Fibroblast of lung (primary cell): ENCODE measurements at places on chromosomes 3 and 15. TPM values are rescaled to one million over a fixed set of nuclear protein-coding genes. Genes with fewer than 3 reads are reported as not detected.

GRCh38 chr3:84487296-84487695 is 471.5 kb upstream of the CADM2 start:
- H3K36me3 ChIP-seq, result no peaks in the 10 kb centered on the region
- H3K27ac ChIP-seq, result no peak overlapping the region
- no peak overlapping the region for H3K4me3 ChIP-seq
- DNase-seq, result no peak

Gene CXCR6
- total RNA-seq, result not detected in 2 replicates

GRCh38 chr15:37773111-37773860 is 161.2 kb upstream of the TMCO5A start:
- H3K27me3 ChIP-seq, result no peaks in the 10 kb centered on the region
- H3K4me3 ChIP-seq, result no peak overlapping the region
- H3K4me1 ChIP-seq, result peaks cover 3% of the 10 kb centered on the region

DNA sequence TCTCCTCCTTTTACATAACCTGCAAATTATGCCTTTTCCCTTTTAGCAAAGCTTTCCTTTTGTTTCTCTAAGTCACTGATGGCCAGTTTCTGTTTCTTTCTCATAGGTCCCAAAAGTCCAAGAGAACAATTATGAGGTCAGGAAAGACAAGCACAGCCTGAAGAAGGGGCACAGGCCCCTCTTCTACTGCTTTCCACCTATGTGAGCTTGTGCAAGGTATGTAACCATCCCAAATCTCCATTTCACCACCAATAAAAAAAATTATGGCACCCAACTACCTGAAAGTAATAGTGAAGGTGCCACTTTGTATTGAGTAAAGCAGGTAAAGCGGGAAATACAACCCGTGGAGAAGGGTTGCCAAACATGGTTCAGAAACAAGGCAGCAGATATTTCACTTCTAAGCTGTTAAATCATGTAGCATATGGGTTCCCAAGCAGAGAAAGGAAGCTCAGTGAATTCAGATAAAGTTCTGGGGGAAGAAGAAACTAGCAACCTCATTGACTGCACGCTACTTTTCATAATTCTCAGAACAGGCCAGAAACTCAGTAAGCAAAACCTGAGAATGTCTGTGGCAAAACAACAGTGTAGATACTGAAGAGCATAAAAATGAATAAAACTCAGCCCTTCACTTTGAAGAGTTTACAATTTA is 4.2 kb downstream of the PLOD2 start:
- H3K27me3 ChIP-seq, result no peaks in the 10 kb centered on the region
- no peak for DNase-seq
- H3K27ac ChIP-seq, result no peak overlapping the region

- H3K4me3 ChIP-seq, result no peak overlapping the region
- DNase-seq, result no peak
- no peaks in the 10 kb centered on the region for H3K27me3 ChIP-seq
- no peak overlapping the region for H3K27ac ChIP-seq
- no peaks in the 10 kb centered on the region for H3K36me3 ChIP-seq
These were observed 9.1 kb downstream of the ADAMTS17 start for GRCh38 chr15:100332721-100333120.

GRCh38 chr3:44001072-44001471 is 240.6 kb upstream of the TOPAZ1 start:
- peaks cover 3% of the 10 kb centered on the region for H3K4me1 ChIP-seq
- no peak overlapping the region for H3K27ac ChIP-seq
- H3K27me3 ChIP-seq, result peaks cover 16% of the 10 kb centered on the region

DNA sequence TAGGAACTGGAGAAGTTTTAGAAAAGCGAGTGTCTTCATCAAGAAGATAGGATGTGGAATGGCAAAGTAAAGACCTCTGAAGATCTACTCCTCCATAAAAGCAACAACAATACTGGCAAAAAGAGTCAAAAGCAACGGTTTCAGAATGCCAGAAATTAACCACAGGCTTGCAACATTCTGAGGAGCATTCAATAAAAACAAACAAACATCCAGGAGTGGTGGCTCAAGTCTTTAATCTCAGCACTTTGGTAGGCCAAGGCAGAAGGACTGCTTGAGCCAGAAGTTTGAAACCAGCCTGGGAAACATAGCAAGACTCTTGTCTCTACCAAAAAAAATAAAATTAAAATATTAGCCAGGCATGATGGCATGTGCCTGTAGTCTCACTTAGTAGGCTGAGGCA is 143.2 kb upstream of the HACD2 start:
- H3K36me3 ChIP-seq, result peaks cover 9% of the 10 kb centered on the region
- H3K27ac ChIP-seq, result no peak overlapping the region
- peak; percentile 60 for DNase-seq

Gene RFTN1
- 26.7 and 35.5 TPM in 2 replicates for total RNA-seq

- peak; percentile 83 for DNase-seq
- peaks cover 5% of the 10 kb centered on the region for H3K4me1 ChIP-seq
- H3K4me3 ChIP-seq, result peak within 1 kb of the TSS; percentile 74
- H3K36me3 ChIP-seq, result no peaks in the 10 kb centered on the region
These were observed at the start of gene PRTG for GRCh38 chr15:55742927-55743728. PRTG (minus strand) TSS chr15:55743152; CDS start chr15:55742931, 221 bp downstream.

- DNase-seq, result no peak
- peaks cover 33% of the 10 kb centered on the region for H3K27me3 ChIP-seq
- H3K4me3 ChIP-seq, result peak overlapping the region; percentile 66
These were observed 1.1 kb downstream of the BAHD1 start for GRCh38 chr15:40441565-40442531.

Gene CHRD
- total RNA-seq, result 1.3 and 4.8 TPM in 2 replicates

Gene SPRED1
- total RNA-seq, result 31.6 and 39.0 TPM in 2 replicates

Gene DLL4
- total RNA-seq, result under 0.01 TPM in 2 replicates

DNA sequence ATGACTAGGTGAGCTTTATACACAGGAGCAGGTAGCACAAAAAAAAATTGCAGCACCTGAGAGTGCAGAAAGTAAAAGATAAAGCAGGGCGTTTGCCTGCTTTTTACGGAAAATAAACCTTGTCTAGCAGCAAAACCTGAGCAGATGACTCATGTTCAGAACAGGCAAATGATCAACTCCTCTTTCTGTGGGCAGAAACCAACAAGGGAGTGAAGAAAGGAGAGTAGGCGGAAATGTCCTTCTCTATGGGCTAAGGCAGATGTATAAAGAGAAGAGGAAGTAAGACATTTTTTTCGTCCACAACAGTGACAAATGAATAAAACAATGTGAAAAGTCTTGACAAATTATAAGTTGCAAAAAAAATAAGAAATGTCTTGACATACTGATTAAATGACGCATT is 24.5 kb upstream of the GMNC start:
- H3K27ac ChIP-seq, result no peak overlapping the region
- no peak for DNase-seq
- no peaks in the 10 kb centered on the region for H3K4me1 ChIP-seq
- no peaks in the 10 kb centered on the region for H3K27me3 ChIP-seq

DNA sequence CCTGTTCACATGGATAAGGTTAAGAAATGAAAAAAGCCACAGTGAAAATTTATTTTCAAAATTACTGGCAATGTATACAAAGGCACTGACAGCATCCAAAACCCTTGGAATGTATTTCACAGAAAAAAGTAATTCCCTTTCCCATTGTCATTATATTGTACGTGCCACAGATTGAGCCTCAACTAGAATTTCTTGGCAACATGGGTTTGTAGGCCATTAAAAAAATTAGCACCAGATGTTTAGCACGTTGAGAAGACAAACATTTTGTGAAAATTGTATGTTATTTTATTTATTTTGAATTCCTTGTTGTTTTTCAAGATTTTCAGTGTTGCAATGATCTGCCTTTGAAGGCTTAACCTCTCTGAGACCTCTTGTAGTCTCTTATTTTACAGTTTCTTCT is 76.3 kb upstream of the EPHB3 start:
- no peak for DNase-seq
- H3K4me1 ChIP-seq, result no peaks in the 10 kb centered on the region
- no peak overlapping the region for H3K4me3 ChIP-seq
- H3K27me3 ChIP-seq, result peaks cover 25% of the 10 kb centered on the region
- H3K36me3 ChIP-seq, result no peaks in the 10 kb centered on the region

- no peak overlapping the region for H3K27ac ChIP-seq
- DNase-seq, result no peak
- peaks cover 3% of the 10 kb centered on the region for H3K4me1 ChIP-seq
These were observed 193.9 kb downstream of the XXYLT1 start for GRCh38 chr3:195076981-195077610.

Gene TMEM108
- total RNA-seq, result under 0.01 and 0.17 TPM in 2 replicates

DNA sequence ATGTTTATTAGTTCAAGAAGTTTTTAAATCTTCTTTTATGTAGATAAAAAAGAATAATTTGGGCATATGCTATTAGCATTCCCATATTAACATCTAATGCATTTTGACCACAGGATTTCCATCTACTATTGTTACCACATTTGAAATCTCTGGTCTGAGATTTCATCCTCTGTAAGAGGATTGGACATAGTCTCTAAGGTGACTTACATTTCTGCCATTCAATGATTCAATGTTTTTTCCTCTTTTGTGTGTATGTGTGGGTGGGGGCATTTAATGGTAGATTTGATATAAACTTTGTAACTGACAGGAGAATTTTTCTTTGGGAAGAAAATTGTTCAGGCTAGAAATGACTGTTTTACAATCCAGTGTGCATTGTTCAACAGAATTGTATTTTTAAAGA is 307.3 kb upstream of the RBMS3 start:
- no peak overlapping the region for H3K4me3 ChIP-seq
- no peaks in the 10 kb centered on the region for H3K27me3 ChIP-seq
- no peak overlapping the region for H3K27ac ChIP-seq
- H3K4me1 ChIP-seq, result no peaks in the 10 kb centered on the region
- DNase-seq, result peak; percentile 5

Gene DLEC1
- total RNA-seq, result under 0.01 TPM in 2 replicates

DNA sequence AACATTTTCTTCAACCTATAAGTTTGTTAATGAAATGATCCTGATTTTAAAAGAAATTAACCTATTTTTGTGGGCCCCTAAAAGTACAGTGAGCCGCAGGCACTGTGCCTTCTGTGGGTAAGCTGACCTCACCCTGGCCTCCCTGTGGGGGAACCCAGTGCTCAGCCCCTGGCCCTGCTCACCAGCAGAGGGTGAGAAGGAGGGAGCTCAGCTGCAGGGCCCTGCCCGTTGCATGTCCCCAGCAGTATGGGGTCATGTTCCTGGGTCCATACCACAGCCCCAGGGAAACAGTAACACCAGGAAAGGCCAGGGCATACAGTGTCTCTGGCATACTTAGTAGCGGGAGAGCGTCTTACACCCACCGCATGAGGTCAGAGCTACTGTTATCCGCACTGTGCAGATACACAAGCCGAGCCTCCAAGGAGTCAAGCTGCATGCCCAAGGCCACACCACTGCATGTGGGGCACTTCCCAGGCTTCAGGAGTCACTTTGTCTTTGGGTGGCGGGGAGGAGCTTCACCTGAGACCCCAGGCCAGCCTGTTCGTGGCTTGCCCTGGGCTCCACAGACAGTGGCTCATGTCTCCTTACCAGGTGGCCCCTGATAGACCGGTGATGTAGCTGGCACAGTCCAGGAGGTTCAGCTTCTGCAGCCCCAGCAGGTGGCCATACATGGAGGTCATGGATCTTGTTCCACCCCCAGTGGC is 22.6 kb upstream of the EHD4 start:
- no peaks in the 10 kb centered on the region for H3K4me1 ChIP-seq
- H3K27ac ChIP-seq, result no peak overlapping the region
- H3K4me3 ChIP-seq, result no peak overlapping the region

DNA sequence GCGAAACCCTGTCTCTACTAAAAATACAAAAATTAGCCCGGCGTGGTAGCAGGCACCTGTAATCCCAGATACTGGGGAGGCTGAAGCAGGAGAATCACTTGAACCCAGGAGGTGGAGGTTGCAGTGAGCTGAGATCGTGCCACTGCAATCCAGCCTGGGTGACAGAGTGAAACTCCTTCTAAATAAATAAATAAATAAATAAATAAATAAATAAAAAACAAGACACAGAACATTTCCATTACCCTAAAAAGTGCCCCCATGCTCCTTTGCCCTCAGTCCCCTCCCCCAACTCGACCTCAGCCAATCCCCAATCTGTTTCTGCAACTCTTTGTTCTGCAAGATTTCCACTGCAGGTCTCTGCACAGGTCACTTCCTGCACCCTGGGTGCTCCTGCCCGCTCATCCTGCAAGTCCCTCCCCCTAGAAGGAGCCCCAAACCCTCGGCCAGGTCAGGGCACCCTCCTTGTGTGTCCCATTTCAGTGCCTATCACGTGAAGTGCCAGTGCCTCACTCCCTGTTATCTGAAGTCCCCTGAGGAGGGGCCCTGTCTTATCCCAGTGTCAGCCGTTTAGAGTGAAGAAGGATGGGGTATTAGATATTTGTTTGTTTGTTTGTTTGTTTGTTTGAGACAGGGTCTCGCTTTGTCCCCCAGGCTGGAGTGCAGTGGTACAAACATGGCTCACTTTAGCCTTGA is 1.1 kb downstream of the FAM240A start:
- no peak for DNase-seq
- H3K27me3 ChIP-seq, result peaks cover 6% of the 10 kb centered on the region
- H3K4me1 ChIP-seq, result no peaks in the 10 kb centered on the region
- no peak overlapping the region for H3K27ac ChIP-seq
- H3K4me3 ChIP-seq, result no peak overlapping the region
- H3K36me3 ChIP-seq, result no peaks in the 10 kb centered on the region

Gene GTPBP8
- 31.4 and 40.1 TPM in 2 replicates for total RNA-seq

DNA sequence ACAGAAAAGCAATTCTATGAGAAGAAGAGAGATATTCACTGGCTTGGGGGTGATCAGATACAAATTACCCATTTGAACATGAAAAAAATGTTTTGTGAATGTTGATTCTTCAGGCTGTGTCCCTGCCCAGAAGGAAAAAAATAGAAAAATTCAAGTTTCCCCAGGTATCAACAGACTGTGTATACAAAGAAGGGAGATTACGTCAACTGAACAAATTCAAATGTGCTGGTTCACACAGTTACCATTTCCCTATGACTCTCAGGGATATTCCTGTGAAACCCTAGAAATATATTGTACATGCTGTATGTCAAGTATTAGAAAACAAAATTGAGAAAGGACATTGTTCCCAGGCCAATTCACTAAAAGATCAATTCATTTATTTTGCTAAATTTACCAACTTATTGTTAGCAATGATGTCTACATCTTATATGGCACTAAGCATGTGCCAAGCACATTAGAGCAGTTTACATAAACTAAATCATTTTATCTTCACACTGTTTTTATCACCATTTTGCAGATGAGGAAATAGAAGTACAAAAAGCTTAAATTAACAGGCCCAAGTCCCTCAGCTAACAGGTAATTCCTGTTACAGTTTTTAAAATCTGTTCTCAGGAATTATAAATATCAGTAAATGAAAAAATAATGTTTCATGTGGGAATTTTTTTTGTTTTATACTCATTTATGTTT is 306.7 kb upstream of the ROBO2 start:
- DNase-seq, result no peak
- H3K4me1 ChIP-seq, result no peaks in the 10 kb centered on the region
- no peaks in the 10 kb centered on the region for H3K36me3 ChIP-seq
- H3K4me3 ChIP-seq, result no peak overlapping the region
- H3K27ac ChIP-seq, result no peak overlapping the region

- no peaks in the 10 kb centered on the region for H3K36me3 ChIP-seq
- no peak overlapping the region for H3K4me3 ChIP-seq
- no peaks in the 10 kb centered on the region for H3K4me1 ChIP-seq
These were observed 23.4 kb upstream of the SEC13 start for GRCh38 chr3:10344147-10344943.

- no peaks in the 10 kb centered on the region for H3K4me1 ChIP-seq
- peaks cover 2% of the 10 kb centered on the region for H3K27me3 ChIP-seq
- H3K4me3 ChIP-seq, result no peak overlapping the region
- DNase-seq, result no peak
- no peak overlapping the region for H3K27ac ChIP-seq
- no peaks in the 10 kb centered on the region for H3K36me3 ChIP-seq
These were observed 73.1 kb downstream of the ATP2B2 start for GRCh38 chr3:10432156-10432845.

GRCh38 chr3:124918524-124918923 is 16.0 kb downstream of the MUC13 start:
- DNase-seq, result no peak
- no peaks in the 10 kb centered on the region for H3K4me1 ChIP-seq
- no peak overlapping the region for H3K27ac ChIP-seq
- no peaks in the 10 kb centered on the region for H3K27me3 ChIP-seq
- H3K36me3 ChIP-seq, result no peaks in the 10 kb centered on the region
